Body of pancreas (tissue), 4 donors: ENCODE measurements at places on chromosomes 2 and 18.

- no peak for DNase-seq
Observed at GRCh38 chr18:79574938-79575525, 104.6 kb upstream of the CTDP1 start.

DNA sequence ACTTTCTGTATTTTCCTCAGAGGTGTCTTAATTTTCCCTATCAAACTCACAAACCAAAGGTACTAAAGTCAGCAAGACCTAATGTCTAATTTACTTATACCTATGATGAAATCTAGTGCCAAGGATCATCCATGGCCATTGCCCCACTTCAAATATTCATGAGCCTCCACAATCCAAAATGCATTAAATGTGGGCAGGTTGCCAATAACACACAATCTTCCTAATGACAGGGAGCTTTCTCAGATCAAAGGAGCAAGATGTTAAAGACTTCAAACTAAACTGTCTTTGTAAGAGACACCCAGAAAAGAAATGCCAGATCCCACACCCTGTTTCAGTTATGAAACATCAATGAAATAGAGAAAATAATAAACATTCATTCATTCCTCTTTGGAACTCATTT, 143.2 kb downstream of the TMEFF2 start:
- DNase-seq: no peak

DNA sequence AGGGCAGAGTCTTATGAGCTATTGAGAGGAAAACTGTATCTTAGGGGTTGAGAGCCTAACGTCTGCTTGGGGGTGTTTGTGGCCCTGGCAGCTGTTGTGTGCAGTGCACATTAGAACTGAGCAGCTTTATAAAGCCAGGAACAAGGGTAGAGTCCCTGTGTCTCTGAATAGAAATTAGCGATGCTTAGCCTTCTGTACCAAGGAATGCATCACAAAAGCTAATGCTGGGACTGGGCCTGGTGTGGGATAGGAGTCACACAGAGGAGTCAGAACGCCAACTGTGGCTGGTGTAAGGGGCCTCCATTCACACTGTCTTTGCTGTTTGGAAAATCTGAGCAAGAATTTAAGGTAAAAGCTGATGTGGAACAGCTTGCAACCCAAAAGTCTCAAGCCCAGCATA, 283.2 kb downstream of the SOX11 start:
- no peak for DNase-seq

DNA sequence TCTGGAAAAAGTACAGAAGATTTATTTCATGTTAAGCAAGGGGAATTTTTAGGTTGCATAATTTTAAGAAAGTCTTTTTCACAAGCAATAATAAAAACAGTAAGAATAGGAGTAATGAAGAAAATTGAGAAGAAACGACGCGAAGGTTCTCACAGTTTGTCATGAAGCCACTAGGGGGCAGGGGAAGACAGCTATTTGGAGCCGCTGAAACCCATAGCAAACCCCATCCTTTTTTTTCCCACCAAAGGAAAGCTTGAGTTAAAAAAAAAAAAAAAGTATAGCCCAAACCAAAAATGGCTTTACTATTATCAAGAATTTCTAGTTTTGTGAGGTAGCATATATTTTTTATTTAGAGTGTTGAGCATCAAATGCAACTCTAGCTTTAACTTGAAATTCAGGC, 300.9 kb downstream of the PHLPP1 start:
- DNase-seq: peak; percentile 63

DNA sequence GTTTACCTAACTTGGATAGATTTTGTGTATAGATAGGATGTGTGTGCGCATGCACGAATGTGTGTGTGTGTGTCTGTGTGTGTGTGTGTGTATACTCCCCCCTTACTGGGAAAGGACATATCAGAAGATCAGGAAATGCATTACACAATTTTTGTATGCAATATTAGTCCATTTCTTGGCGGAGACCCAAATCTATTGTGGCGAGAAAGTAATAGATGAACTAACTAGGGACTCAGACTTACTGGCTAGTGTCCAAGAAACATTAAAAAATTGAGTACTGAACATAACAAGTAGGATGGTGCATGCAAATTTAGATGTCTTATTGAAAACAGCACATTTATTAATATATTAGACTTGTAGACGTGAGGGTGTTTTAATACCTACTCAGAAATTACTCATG, 1036.5 kb upstream of the FANCL start:
- DNase-seq: no peak

DNA sequence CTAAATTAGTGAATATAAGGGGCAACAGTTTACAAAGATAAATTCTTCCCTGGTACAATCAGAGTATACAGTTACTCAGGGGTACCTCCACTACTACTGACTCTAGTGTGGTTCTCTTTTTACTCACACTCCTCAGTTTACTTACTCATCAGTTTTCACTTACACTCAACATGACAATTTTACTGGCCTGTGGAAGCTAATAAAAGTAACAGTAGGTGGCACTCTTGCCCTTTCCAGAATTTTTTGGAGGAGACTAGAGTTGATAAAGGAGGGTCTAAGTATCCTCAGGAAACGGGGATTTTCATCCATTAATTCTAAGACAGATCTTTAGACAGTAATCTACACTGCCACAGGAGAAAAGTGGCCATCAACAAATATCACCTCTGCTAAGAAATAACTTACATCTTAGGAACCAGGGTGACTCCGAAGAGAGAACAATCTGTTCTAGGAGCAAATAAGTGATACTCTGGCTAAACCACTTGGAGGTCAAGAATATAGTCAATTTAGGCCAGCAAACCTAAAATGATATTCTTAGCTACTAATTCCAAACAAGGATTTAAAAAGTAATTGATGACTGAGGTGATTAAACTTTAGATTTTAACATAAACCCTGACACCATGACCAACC, 61.3 kb downstream of the ATL2 start:
- no peak for DNase-seq

- DNase-seq: no peak
Observed at GRCh38 chr2:216340280-216340631, 32.0 kb downstream of the MARCHF4 start.

DNA sequence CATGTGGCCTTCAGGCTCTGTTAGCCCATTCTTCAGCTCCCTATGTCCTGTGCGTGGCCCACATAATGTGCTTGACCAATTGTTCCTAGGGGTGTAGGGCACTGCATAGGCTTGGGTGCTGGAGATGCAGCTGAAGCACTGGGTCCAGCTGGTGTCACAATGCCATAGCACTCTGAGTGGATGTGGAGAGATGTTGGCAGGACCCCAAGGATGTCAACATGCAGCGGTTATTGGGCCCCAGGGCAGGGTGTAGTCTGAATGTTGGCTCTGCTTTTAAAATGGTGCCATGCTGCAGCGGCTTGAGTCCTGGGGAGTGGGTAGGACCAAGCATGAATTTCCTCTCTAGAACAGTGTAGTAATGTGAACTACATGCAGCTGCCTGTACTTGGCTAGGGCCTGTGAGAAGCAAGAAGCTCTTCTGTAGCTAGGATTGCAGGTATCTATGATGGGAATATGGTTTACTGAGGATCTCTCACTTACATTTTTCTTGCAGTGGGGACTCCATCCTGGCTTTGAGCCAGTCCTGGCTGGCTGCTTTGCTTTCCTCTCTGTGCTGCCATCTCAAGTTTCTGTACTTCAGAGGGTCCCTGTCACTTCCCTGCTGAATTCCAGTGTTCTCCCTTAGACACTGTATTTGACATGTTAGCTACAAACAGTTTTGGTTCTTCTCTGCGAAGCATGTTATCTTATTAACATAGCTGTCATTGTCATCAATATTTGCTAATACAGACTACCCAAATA, 148.4 kb downstream of the CSRNP3 start:
- no peak for DNase-seq

DNA sequence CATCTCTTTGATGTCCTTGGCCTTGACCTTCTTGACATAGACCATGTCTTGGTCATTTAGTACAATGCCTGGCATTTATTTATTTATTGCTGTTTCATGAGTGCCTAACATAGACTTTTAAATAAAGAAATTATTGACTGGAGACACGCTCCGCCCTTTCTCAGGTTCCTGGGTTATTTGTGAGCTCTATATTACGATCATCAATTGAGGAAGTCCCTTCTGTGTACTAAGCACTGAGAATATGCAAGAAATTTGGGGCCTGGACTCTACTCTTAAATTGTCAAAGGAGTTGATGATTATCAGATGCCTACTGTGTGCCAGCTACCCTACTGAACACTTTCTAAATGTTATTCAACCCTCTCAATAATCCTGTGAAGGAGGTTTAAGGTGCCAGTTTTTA, 19.7 kb upstream of the TET3 start:
- DNase-seq: no peak

GRCh38 chr2:75317802-75318201, 118.5 kb upstream of the TACR1 start:
- no peak for DNase-seq

DNA sequence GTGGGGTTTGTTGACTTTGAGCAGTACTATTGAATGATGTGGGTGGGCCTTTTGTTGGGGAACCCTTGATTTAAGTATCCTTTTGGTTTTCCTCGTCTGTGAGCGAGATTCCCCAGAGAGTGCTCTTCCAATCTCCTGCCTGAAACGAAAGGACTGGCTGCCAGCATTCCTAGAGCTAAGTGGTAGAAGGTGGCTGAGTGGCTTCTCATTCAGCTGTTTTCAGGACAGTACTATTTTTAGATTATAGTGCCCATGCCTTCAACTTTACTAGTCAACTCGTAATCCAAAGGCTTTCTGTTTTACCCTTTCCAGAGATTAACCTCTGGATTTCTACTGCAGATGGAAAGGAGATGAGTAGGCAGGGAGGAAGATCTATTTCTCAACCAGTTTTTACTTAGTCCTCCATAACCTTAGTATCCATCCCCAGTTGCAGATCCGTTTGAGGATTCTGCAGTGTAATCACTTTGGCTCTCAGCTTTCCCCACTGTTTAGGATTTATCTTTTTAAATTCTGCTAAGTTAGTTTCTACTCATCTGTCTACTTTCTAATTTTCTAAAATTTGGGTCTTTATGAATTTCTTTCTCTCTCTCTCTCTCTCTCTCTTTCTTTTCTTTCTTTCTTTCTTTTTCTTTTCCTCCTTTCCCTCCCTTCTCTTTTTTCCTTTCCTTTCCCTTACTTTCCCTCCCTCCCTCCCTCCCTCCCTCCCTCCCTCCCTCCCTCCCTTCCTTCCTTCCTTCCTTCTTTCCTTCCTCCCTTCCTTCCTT, 9.2 kb downstream of the SLC4A1AP start:
- no peak for DNase-seq

DNA sequence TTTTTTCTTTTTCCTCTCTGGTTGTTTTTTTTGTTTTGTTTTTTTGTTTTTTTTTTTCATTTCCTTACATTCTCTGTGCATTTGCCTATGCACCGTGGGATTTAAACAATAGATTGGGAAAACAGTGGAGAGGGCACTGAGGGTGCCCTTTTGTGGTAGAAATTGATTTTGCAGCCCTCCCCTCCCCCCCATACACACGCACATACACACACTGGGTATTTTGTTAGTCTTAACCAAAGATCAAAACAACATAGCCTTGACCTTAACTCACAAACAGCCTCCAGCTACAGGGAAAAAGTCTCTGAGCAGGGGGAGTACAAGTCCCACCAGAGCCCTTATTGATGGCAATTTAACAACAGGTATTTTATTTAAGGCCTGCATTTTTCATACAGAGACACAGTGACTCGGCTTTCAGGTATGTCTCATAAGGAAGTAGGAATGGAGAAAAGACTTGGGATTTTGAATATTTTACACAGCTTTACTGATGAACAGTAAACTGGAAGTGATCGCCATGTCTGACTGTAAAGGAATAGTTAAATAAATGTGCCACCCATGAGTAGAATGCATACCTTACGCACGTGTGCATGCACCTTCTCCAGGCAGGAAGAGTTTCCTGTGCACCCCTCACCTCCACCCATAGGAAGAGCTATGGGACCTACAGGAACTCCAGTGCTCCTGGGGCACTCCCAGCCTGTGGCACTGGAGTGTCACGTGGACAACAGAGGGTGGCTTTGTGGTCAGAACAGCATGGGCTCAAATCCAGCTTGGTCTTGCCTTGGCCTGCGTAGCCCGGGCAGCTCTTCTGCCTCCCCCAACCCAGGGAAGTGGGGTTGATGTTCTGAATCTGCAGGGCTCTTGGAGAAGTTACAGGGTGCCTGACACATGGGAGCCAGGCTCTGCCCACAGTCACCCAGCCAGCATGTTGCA, 266.4 kb downstream of the ANAPC1 start:
- DNase-seq: no peak

- no peak for DNase-seq
Observed at GRCh38 chr2:144889348-144889747, 369.4 kb upstream of the ZEB2 start.

GRCh38 chr2:33212151-33212550, 264.3 kb upstream of the RASGRP3 start:
- DNase-seq: no peak

DNA sequence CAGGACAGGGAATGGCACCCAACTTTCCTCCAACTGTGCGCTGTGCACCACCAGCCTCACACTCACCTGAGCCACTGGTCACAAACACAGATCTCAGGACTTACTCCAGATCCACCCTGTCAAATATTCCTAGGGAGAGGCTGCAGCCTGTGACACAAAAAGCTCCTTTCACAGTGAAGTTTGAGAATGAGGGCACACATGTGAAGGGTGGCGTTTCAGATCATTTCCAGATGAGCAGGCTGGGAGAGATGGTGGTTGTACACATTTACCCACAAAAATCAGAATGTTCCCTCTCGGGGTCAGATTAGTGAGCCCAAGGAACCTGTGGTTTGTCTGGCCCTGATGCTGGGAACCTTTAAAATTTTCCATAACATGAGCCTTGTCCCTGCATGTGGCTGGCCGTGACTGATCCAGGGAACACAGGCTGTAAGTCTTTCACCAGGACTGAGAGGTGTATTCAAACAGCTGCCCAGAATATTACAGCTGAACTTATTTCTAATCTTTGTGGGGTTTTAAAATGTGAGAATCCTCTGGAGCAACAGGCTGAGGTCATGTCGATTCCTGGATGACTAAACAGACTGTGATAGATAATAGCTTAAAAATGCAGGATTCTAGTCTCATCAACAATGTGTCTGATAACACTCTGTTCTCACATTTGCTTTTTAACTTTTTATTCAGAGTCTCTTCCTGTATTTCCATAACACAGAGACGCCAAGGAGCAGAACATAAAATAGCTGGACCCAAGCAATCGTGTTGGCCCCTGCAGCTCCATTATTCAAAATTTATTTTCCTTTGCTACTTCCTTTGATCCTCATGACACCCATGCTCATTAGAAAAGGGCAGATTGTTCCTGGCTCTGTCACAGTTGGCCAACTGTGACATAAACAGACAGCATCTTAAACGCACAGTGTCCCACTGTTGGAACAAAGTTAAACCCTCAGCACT, 35.5 kb downstream of the IL1R2 start:
- no peak for DNase-seq

- peak; percentile 53 for DNase-seq
Observed at GRCh38 chr18:37322492-37323035, 243.0 kb downstream of the CELF4 start.

- peak; percentile 81 for DNase-seq
Observed at GRCh38 chr2:70887550-70888246, 48.0 kb upstream of the ATP6V1B1 start.

- no peak for DNase-seq
Observed at GRCh38 chr18:37539236-37539635, 26.4 kb downstream of the CELF4 start.

DNA sequence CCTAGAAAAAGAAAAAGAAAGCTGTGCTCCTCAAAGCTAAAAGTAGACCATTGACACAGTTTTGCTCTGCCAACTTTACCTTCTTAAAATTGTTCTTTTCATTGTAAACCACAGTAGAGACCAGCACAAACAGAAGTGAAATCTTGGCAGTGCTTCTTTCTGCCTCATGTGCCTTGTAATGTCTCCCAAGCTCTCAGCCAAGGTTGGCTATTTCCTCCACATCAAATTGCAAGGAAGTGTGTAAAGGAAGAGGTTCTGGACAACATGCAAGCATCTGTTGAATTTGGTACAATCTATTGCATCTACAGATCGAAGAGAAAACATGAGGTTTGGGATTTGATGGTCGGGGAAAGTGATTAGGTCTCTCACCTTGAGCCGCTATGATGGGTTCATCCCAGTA, 83.3 kb upstream of the PNPT1 start:
- no peak for DNase-seq
